ENCODE measurements at places on chromosomes 3 and 15.

DNA sequence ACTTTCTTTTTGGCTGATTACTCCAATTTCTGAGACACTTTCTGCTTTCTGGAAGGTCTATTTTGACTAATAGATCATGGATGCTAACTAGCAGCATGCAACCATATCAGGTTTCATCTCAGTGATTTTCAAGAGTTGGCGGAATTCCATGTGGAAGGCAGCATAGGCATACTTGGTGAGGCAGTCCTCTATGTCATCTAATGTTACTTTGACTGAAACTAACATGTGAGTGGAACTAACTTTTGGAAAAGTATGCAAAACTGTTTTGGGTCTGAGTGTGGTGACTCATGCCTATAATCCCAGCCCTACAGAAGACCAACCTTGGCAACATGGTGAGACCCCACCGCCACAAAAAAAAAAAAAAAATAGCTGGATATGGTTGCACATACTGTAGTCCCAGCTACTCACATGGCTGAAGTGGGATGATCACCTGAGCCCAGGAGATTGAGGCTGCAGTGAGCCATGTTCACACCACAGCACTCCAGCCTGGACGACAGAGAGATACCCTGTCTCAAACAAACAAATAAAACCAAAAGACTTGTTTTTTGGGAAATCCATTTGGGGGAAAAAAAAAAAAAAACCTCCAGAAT is 1033.7 kb downstream of the ROBO1 start:
- DNase-seq, result no peak

DNA sequence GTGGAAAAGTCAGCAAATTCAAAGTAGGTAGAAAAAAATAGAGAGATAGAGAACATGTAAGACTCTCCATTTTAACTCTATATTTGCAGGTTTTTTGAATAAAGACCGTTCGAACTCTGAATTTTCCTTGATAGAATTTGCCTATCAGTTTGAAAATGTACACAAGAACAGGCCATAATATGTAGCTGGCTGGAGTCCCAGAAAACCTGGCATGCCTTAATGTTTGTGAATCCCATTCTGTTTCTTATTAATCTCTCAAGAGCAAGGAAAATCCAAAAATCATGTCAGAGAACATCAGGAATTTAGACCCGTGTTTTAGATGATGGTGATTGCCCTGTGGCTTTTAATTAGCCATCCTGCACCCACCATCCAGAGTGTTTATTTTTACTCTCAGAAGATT is 7.2 kb upstream of the CFAP161 start:
- DNase-seq, result no peak

GRCh38 chr15:96612917-96613316 is 282.4 kb downstream of the NR2F2 start:
- no peak for DNase-seq

GRCh38 chr15:68429691-68430470 is 2.1 kb downstream of the ITGA11 start:
- DNase-seq, result no peak

GRCh38 chr3:151371526-151371925 is 13.0 kb downstream of the P2RY12 start:
- DNase-seq, result no peak

DNA sequence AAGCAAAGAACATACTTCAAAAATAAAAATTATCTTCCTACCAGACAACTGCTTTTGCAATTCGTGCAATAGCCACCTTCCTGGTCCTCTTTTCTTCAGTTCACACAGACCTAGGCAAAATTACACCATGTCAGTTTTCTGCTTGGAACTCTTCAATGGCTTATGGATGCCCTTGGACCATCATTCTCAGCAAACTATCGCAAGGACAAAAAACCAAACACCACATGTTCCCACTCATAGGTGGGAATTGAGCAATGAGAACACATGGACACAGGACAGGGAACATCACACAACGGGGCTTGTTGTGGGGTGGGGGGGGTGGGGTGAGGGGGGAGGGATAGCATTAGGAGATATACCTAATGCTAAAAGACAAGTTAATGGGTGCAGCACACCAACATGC is 29.2 kb upstream of the PLSCR5 start:
- no peak for DNase-seq

DNA sequence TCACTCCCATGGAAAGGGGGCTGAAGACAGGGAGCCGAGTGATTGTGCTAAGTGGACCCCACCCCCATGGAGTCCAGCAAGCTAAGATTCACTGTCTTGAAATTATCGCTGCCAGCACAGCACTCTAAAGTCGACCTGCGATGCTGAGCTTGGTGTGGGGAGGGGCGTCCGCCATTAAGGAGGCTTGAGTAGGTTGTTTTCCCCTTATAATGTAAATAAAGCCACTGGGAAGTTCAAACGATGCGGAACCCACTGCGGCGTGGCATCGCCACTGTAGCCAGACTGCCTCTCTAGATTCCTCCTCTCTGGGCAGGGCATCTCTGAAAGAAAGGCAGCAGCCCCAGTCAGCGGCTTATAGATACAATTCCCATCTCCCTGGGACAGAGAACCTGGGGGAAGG is 10.9 kb upstream of the SRGAP3 start:
- no peak for DNase-seq

DNA sequence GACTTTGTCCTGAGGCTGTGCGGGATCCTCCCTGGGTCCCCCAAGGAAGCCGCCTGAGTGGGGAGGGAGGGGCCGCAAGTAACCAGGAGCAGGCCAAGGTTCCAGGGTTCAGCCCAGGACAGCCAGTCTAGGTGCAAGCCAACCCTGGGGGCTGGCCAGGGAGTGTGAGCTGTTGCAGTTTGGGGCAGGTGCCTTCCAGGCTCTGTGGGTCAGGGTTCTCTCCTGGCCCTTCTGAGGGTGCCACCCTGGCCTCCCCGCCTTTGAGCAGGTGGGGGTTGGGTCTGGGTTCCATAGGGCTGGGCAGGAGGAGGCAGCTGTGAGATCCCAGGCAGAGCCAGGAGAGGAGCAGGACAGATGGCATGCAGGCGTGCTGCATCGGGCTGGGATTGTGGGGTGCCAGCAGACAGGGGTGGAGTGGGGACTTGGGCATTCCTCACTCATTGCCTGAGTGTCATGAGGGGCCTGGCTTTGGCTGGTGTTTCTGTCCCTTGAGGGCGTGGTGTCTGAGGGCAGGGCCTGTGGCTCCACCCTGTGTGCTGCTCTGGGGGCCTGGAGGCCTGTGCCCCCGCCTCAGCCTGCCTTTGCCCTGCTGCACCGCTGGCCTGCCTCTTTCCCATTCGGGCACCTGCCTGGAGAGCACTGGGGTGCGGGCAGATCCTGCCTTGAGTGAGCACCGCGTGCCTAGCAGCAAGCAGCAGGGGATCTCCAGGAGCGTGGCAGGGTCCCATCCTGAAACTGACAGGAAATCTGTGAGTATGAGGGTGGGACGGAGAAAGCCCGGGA is 18.4 kb downstream of the KLF13 start:
- DNase-seq, result no peak
